Endothelial cell of umbilical vein (primary cell): ENCODE measurements at places on chromosomes 16 and 17.

GRCh38 chr17:1588821-1589585, 26.4 kb upstream of the PITPNA start:
- DNase-seq: no peak

DNA sequence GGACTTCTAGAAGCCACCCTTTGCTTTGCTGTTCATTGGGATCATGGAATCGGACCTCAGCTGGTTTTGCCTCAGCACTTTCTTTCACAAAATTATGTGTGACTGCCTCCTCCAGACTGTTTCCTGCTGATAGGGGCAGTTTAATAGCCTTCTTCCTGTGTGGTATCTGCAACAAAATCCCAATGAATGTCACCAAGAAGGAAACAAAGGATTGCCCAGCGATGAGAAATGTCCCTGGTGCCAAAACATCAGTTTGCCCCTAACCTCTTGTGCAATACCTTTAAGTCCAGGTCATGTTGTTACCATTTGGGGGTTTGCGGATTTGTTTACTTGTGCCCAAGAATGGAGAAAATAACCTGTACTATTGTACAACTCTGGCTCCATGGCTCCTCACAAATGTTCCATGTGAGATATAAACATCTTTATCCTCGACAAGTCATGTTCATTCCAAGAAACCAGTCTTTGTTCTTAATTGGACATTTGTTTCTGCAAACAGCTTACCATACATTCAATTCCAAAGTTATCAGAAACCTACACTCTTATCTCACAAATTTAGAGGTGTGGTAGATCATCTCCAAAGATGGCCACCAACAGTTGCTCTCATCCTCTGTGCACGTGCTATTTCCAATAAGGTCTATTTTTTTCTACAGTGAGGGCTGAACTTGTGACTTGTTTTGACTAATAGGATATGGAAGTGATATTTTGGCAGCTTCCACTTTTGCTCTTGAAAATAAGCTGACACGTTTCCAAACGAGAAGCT, 14.8 kb downstream of the TAC4 start:
- peak; percentile 97 for DNase-seq

DNA sequence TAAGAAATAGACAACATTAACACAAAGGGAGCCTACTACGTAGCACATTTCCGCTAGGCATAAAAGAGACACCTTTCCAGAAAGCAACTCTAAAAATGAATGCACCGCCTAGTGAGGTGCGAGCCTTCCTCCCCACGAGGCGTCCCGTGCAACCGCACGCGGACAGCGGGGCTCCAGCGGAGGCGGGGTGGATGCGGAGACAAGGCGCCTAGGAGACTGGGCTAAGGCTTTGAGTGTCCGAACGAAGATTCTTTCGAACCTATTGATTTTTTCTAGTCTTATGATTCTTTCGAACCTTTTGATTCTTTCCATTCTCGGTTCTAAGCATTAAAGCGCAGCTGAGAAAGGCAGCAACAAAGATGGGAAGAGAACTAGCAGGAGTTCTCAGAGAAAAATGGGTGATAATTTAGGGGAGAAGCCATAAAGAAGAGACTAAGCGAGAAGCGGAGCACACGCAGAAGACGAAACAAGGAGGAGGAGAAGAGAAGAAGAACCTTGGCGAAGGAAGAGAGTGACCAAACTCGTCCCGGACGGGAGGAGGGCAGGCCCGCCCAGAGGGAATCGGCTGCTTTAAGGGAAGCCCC, 394 bp upstream of the CPD start:
- DNase-seq: no peak

DNA sequence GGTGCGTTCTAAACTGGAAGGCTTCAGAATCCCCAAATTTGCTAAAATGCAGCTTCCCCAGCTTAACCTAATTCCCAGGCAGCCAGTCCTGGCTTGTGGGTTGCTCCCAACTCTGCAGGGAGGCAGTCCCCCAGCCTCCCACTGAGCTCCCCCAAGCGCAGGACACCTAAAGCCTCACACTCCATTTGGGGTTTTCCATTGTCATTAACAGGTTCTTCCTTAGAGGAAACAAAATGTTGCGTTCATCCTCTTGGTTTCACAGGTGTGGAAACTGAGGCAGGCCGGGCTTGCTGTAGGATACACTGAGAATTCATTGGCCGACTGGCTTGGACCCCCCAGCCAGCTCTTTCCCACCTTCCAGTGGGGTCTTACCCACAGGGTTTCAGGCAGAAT, 2.3 kb upstream of the TAC4 start:
- no peak for DNase-seq

GRCh38 chr17:68184141-68184571, 63.7 kb upstream of the AMZ2 start:
- DNase-seq: no peak

- DNase-seq: no peak
Observed at GRCh38 chr16:68851601-68852000, 8.3 kb downstream of the TANGO6 start.

- no peak for DNase-seq
Observed at GRCh38 chr16:22252317-22252716, 44.9 kb upstream of the POLR3E start.

GRCh38 chr17:21528031-21528695, 152.0 kb downstream of the KCNJ12 start:
- DNase-seq: no peak

DNA sequence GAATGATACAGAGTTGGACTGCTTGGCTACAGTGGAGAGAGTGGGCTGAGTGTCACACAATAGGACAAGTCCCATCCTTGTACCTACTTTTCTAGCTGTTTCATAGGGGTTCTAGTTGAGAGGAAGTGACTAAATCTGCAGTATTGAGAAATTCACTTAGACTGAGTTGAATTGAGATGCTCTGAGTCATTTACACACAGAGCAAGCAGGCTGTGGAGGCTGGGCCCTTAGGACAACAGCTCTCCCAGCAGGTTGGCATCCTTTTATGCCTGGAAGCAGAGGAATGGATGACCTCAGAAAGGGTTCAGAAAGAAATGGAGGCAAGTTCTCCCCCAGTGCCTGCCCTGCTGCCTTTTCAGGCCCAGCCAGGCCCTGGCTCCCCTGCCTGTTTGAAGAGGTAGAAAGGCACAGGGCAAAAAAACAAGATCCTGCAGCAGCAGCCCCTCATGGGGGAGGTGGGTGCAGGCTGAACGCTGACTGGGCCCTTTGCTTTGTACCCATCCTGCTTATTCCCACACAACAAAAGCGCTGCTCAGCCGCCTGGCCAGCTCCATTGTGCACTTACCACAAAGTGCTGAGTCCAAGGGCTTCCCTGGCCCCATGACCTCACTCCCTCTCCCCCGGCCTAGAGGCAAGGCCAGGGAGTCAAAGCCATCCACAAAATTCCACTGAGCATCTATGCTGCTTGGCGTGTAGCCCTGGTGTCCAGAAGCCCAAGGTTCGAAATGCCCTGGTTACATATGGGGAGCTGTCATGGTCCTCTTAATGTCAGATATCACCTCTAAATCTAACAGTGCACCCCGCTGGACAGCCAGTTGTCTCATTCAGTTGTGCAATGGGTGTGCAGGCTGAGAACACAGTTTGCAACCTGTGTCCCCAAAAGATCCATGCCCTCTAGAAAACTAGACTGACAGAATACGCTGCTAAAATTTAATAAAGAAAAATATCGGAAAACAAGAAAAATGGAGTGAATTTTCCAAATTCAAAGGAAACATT, 5.4 kb upstream of the CRYBA1 start:
- peak; percentile 82 for DNase-seq

GRCh38 chr17:83014940-83015910, 64.2 kb upstream of the METRNL start:
- no peak for DNase-seq

DNA sequence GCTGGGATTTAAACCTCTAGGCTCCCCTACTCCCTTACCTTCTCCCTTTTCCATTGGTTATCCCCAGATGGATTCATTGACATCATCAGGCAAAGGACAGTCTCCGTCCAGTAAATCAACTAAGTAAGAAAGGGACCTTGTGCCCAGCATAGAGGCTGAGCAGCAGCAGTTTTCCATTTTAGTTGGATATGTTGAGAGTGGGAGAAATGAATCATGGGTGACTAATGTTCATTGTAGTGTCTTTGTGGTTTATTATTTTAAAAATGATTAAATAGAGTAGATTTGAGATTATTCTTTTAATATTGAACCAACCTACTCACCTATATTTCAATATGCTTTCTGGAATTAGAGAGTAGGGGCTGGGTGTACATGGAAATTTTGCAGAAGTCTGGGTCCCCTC, 99.4 kb upstream of the CACNG3 start:
- DNase-seq: peak; percentile 19

DNA sequence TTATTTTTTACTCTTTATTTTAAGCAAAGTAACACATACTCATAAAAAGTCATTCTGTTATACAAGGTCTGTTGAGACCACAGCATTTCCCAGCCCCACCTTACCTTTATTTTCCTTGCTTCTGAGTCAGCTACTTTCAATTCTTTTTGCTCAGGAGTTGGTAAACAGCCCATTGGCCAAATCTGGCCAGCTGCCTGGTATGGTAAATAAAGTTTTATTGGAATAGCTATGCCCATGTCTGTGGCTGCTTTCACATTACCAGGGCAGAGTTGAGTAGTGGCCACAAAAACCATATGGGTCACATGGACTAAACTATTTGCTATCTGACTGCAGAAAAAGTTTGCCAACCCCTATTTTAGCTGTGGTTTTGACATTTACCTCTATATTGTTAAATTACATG, 3.4 kb upstream of the NSRP1 start:
- DNase-seq: no peak

GRCh38 chr16:53576210-53576609, 73.2 kb upstream of the AKTIP start:
- DNase-seq: no peak

DNA sequence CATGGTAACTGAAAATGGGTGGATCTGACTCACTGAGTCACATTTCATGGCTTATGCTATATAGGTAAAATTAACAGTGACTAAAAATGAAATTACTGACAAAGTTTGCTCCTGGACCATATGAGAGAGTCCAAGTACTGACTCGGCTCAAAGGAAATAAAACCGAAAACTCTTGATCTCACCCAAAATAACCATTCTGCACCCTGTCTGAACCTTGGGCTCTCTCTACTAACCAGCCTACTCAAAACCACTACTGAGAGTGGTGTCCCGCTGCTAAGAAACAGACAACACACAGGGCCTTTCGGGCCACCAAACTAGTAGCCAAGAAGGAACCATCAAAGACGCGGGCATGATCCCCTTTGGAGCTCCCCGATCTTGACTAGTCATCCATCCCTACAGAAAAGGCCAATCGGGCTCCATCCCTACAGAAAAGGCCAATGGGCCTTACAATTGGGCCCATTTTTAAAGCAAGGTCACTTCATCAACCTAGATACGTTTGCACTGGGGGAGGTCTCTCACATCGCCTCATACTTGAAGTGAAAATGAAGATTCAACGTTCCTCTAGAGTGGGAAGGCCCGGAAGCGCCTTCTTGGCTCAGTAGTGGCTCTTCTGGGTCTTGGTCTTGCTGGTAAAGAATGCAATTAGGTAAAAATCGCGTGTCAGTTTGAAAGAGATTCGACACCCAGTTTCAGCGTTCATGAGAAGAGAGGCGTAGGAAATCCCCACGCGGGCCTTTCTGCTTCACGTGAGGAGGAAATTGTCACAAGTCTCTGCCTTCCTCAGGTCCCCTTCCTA, 720 bp upstream of the ZPBP2 start:
- no peak for DNase-seq

- DNase-seq: no peak
Observed at GRCh38 chr17:48427598-48427997, 2.4 kb downstream of the SKAP1 start.

DNA sequence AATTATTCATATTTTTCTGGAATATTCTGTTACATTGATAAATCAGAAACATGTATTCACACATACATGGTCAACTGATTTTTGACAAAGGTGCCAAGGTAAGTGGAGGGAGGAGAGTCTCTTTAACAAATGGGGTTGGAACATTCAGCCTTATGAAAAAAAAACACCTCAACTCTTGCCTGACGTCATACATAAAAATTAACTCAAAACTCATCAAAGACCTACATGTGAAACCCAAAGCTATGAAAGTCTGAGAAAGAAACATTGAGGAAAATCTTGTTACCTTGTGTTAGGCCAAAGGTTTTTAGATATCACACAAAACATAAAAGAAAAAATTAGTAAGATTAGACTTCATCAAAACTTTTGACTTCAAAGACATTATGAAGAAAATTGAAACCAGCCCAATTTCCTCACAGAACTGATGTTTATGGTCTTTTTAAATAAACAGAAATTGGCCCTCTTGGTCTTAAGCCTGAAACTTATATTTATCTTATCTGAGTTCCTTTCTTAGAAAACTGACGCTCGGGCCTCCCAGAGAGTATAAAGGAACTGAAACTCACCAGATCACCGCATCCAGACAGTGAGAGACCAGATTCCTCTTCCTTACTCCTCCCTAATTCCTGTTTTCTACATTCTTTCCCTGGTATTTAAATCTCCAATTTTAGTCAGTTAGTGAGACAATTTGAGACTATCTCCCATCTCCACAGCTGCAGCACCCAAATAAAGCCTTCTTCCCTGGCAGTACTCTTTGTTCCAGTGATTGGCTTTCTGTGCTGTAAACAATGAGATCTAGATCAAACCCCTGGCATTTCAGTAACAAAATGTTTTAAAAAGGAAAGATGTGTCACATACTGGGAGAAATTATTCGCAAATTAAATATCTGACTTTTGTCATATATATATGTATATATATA, 4.0 kb downstream of the HYDIN start:
- DNase-seq: no peak

- DNase-seq: no peak
Observed at GRCh38 chr17:77681861-77682260, 276.6 kb upstream of the TNRC6C start.

- peak; percentile 89 for DNase-seq
Observed at GRCh38 chr17:44279666-44280391, 11.9 kb upstream of the SLC4A1 start.

GRCh38 chr16:82638095-82638798, 11.5 kb downstream of the CDH13 start:
- peak; percentile 93 for DNase-seq

GRCh38 chr16:12771341-12771798, 32.3 kb downstream of the CPPED1 start:
- DNase-seq: peak; percentile 68

DNA sequence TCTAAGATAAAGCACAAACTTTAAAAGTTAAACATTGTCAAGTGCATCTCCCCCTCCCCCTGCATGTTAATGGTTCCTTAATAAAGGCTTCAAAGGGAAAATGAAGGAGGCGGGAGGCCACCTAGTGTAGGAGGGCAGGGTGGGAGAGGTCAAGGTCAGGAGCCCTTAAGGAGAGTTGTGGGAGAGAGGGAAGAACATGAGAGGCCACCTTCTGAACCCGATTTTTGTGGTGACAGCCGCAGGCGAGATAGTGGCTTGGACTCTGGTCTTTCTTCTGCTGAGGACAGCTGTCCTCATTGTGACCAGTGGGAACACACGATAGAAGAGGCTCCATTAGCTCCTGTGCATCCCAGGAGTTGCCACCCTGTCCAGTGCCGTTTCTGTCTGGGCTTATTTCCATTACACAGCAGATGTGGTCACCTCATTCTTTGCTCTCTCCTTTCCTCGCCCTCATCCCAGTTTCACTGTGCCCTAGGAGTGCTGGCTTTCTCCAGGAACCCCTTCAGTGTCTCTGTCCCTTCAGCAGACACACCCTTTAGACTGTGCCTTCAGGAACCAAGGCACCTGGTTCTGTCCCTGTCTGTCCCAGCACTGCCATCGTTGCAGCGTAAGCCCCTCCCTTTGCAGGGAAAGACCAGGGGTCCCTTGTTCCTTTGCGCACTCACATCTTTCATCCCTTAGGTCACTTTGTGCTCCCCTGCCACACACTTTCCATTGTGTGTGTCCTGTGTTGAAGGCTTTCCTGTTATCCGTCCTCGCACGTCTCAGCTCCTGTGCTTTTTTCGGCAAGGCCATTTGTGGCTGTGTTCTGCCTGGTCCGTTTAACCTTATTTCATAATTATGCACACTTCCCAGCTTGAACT, 7.5 kb downstream of the SEC14L1 start:
- DNase-seq: no peak

- no peak for DNase-seq
Observed at GRCh38 chr16:88978608-88979346, 1.8 kb upstream of the CBFA2T3 start.
